ENCODE measurements at places on chromosomes 4 and X. TPM values are rescaled to one million over a fixed set of nuclear protein-coding genes. Genes with fewer than 3 reads are reported as not detected.

DNA sequence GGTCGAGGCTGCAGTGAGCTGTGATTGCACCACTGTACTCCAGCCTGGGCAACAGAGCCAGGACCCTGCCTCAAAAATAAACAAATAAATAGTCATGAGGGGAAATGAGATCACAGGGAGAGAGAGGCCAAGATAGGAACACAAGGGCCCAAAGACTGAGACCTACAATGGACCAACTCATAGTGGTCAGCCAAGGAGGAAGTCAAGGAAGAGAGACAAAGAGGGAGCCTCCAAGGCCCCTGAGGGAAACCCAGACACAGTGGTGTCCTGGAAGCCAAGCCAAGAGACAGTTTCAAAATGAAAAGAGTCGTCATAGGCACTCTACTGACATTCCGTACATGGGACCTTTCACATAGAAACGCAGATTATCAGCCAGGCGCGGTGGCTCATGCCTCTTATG, 153.3 kb downstream of the BCOR start:
- DNase-seq = no peak

GRCh38 chr4:107989162-107989536, 540 bp upstream of the HADH start:
- DNase-seq = no peak

DNA sequence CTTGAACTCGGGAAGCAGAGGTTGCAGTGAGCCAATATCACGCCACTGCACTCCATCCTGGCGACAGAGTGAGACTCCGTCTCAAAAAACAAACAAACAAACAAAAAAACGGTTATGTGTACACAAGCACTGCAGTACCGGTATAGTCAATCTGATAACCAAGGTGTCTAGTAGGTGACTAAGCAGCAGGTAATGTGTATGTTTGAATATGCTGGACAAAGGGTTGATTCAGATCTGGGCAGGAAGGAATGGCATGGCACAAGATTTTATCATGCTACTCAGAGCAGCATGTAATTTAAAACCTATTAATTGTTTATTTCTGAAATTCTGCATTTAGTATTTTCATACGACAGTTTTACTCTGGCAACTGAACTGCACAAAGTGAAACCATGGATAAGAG, 41.7 kb downstream of the MAGEC1 start:
- DNase-seq = no peak

ART3 gene
- total RNA-seq = 5.0 TPM

PRR32 gene
- total RNA-seq = not detected

- DNase-seq = no peak
These were observed 623.1 kb downstream of the TECRL start for GRCh38 chr4:63786171-63786570.

HSFX4 gene
- not detected for total RNA-seq

DNA sequence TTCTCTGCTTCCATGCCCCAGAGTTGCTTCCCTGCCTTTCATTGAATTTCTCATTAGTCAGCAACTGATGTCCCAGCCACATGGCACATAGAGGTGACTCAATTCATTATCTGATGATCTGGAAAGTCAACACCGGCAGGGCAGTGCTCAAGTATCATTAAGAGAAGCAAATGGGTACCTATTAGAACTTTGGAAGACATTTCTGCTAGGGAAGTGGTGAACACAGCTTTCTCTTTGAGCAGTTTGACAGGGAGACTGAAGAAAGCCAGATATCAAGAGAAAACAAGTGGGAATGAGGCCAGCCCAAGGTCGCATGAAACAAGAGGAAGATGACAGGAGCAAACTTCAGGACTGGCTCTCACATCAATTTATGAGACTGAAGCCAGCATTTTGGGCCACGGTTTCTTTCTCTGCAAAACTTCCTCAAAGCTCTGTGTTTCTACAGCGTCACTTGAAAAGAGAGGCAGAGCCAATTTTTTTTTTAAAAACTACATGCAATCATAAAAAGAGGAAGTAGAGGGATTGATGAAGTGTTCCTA, 108.3 kb upstream of the RPS6KA3 start:
- no peak for DNase-seq

GRCh38 chr4:42281324-42282020, 115.8 kb upstream of the SHISA3 start:
- no peak for DNase-seq

GLRA2 gene
- total RNA-seq = not detected

DNA sequence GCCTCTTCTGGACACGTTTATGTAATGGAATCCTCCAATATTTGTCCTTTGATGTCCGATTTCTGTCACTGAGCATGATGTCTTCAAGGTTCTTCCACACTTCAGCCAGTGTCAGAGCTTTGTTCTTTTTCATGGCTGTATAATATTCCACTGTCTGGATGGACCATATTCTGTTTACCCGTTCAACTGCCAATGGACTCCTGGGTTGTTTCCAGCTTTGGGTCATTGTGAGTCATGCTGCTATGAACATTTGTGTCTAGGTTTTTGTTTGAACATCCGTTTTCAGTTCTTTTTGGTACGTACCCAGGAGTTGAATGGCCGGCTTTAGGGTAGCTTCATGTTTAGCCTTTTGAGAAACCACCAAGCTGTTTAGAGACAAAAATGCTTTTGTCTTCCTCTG, 93.2 kb downstream of the SHOX start:
- no peak for DNase-seq

GRCh38 chr4:125762537-125762936, 447.8 kb downstream of the FAT4 start:
- DNase-seq = no peak

TBC1D1 gene
- total RNA-seq = 138 TPM

DNA sequence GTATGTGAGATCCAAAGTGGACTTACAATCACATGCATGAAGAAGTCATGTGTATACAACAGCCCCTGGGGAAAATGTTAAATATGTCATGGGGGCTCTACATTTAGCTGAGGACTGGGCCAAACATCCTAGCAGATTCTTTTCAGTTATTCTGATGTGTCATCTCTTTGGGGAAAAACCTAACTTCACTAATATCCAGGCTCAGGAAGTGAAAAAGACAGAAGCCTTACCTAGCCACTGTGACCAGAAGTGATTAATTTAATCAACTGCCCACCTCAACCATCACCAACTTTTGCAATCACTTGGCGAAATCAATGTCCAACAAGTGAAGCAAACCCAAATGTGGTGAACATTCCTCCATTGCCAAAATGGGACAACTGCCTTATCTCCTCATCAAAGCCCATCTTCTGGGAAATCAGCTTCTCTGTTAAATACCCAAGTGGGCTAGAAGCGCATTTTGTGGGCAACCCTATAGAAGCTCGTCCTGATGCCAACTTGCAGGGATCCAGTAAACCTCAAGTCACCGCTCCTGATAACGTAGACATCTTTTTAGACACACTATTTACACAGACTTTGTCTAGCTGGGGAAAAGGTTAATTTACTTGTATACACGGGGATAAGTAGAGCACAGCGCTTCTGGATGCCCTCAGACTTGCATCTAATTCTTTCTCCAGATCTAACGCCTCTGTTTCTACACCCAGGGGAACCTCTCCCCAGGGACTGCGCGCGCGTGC, 1.4 kb upstream of the HHIP start:
- DNase-seq = no peak

DNA sequence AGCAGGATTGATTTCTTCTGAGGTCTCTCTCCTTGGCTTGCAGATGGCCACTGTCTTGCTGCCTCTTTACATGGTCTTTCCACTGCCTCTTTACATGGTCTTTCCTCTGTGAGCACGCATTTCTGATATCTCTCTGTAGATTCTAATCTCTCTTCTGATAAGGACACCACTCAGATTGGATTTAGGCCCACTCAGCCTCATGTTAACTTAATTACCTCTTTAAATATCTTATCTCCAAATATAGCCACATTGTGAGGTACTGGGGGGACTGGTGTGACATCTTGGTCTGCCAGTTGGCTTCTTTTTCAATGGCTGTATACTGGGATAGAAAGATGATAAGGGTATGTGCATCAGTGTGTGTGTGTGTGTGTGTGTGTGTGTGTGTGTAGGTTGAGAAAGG, 153.7 kb downstream of the AWAT2 start:
- no peak for DNase-seq

DNA sequence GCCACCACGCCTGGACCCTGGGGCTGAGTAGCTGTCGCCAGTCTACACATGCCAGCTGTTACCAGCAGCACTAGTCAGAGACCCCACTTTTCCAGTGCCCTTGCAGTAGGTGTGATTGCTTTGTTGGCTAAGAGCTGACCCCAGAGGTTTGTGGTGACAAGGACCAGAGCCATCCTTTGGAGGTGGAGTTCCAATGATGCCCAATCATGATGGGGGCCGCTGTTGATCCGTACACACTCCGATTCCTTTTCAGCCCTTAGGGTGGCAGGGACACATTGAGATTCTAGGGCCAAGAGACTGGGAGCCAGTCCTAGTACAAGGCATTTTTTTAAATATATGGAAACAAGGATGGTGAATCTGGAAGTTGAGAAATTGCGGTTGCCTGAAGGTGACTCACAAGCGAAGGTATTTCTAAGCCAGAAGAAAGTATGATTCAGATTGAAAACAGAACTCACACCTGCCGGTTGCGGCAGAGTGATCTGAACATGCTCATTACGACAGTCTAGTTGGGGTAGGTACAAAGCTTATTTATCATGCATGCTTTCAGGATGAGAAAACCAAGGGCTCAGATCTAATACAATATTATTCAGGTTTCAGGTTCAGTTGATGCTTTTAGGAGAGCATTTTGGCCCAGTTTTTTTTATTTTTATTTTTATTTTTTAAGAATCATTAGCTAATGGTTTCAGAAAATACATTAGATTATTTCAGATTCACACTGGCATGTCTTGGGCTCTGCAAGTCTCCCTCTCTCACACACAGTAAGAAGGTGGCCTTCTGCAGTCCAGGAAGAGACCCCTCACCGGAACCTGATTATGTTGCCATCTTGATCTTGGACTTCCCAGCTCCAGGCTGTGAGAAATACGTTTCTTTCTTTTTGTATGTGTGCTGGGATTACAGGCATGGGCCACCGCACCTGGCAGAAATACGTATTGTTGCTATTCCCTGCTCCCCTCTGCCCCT, 43.4 kb downstream of the SHROOM2 start:
- DNase-seq = no peak

DNA sequence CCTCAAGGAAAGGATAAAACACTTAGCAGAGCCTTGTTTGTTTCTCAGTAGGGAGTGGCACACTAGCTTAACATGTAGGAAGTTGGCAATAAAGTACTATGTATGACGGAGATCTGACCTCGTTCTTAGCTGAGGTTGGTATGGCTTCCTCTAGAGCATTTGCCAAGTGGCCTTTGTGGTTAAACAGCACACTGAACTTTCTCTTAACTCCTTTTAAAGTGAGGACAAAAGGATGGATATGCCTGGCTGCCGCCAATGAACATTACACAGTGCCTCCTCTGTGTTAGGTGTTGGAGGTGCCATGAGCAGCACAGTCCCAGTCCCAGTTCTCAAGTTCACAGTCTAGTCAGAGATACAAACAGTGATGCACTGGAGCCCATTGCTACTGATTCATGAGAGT, 54.4 kb downstream of the VGLL1 start:
- no peak for DNase-seq

- DNase-seq = no peak
These were observed 7.1 kb downstream of the IGFBP7 start for GRCh38 chr4:57103051-57103450.

PTPN13 gene
- 63.1 TPM for total RNA-seq

ZFP92 gene
- 0.38 TPM for total RNA-seq

GRCh38 chrX:40107291-40108161, 9.8 kb upstream of the BCOR start:
- peak; percentile 18 for DNase-seq

GRCh38 chrX:15245896-15246295, 24.0 kb downstream of the ASB9 start:
- DNase-seq = no peak

SSX4B gene
- total RNA-seq = not detected

CT45A5 gene
- total RNA-seq = not detected

DNA sequence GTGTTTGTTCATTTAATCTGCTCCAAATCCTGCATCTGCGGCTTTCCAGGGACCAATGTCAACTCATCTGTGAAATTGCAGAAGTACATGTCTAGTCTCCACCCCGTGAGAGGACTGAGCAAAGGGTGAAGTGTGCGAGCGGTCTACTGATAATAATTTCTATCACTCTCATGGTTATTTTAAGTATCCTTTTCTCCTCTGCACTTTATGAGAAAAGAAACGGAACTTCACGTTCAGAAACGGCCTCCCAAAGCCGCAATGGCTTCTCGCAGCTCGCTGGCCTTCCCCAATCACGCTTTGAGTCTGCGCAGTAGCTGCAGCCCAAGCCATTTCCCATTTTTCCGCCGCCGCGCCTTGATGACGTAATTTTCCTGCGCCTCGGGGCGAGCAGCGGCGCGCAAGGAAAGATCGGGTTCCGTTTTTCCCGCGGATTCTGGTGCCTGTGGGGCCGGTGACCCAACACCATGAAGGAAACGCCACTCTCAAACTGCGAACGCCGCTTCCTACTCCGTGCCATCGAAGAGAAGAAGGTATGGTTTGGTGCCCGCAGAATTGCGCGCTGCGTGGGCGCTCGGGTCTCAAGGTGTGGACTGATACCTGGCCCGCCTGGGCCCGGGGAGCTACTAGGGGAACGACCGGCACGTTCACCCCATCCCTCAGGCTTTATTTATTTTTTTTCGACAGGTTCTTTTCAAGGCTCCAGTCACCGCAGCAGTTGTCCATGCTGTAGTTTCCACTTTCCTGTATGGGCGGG, at the start of gene EXOSC9:
TSS of gene EXOSC9 (plus strand) at position 363 of the 754 bp plus-strand sequence. CDS start at position 465, 102 bp downstream.
- DNase-seq = peak; percentile 94

- DNase-seq = no peak
These were observed at the start of gene UGT2B17 for GRCh38 chr4:68576272-68577125. Gene UGT2B17, minus strand, starts transcription at chr4:68576322. Its CDS starts 7,838 bp downstream, at chr4:68568484.

GRCh38 chr4:153529646-153530045, 63.5 kb downstream of the TMEM131L start:
- DNase-seq = no peak

DNA sequence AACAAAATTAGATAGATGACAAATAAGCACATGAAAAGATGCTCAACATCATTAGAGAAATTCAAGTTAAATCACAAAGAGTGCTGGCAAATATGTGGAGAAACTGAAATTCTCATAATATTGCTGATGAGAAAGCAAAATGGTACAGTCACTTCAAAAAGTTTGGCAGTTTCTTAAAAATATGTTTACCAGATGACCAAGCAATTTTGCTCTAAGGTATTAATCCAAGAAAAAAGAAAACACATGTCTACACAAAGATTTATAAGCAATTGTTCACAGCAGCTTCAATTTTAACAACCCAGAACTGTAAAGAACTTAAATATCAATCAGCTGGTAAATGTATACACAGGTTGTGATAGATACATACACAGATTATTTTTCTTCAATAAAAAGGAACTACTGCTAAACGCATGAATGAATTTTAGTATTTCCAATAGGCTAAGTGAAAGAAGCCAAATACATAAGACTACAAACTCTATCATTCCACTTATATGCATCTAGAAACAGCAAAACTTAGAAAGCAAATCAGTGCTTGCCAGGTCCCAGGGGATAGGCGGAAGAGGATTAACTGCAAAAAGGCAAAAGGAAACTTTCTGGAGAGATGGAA, 11.7 kb downstream of the OTUD4 start:
- no peak for DNase-seq

Measured in progenitor cell of endocrine pancreas (in vitro differentiated cells).